NCI-H2029 treated with DMSO at 0.1 percent for 48 hours (cell line): ENCODE measurements at places on chromosomes 3 and 15.

DNA sequence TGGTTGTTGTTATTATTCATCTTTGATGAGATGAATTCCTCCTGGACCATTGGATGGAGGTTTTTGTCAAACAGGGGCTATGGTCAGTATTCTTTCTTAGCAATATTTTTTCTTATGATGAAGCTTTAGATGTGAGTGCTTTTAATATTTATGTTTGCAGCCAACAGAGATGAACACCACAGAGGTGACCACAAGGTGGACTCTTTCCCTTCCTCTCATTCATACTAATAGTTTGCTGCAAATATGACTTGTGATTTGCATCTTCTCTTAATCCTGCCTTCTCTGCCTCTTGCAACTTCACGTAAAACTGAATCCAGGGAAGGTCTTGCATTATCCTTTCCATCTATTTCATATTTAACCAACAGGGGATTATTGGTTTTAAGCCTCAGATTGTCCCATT lies 473.1 kb upstream of the UBE2E2 start:
- no peak for DNase-seq

GRCh38 chr3:189631409-189631808 lies 220 bp downstream of the TP63 start:
- no peak for DNase-seq

DNA sequence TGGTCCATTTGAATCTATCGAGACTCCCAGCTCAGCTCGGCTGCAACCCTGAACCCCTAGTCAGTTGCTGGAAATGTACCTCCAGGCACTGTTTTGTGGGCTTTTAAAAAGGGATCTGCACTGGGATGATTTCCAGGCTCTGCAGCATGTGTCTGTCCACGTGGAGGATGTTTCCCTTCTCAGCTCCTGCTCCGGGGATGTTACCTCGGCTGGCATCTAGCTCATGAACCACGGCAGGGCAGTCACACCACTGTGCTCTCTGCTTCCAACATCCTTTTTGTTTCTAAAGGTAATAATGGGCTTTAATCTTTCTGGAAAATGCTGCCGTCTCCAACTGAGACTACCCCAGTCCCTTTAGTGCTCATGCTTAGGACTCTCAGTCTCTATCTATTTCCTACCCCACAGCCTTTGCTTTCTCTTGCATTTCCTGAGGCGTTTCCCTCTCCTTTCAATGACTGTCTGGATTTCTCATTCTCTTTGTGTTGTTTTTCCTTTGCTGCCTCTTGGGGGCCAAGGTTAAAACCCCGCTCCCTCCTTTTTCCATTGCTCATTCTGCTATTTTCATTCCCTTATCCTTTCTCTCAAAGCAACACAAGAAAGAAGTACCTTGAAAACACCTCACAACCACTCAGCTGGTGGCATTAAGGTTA lies 42.9 kb upstream of the AKAP13 start:
- no peak for DNase-seq

DNA sequence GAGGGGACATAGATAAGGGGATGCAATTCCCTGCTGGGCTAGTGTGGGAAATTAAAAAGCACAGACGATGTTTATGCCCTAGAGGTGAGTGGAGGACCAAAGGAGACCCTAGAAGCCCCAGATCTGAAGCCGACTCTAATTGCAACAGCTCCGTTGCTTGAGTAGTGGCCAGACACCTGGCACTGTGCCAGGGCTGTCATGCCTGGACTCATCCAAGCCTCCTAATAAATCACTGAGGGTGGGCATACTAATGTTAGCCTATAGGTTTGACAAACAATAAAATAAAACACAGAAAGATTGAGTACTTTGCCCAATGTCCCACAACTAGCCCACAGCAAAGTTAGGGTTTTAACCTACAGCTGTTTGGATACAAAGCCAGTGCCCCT lies 25.4 kb upstream of the MRPS22 start:
- no peak for DNase-seq

GRCh38 chr3:157166115-157166514 lies 6.2 kb upstream of the CCNL1 start:
- DNase-seq = peak; percentile 51

DNA sequence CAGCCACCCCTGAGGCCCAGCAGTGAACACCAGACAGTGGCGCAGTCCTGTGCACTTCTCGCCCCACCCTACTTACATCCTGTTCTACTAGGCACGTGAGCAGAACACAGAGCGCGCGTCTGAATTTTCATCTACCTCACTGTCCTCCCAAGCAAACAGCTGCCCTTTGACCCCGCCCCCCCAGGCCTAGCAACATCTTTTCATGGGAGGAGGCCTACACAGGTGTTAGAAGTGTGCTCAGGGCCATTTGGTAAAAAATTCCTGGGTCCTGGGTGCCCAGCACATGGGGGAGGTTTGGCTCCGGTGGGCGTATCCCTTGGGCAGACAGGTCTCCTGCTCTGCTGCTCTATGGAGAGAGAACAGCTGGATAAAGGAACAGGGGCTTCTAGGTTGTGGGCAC lies 95.0 kb downstream of the MYLK start:
- DNase-seq = no peak

DNA sequence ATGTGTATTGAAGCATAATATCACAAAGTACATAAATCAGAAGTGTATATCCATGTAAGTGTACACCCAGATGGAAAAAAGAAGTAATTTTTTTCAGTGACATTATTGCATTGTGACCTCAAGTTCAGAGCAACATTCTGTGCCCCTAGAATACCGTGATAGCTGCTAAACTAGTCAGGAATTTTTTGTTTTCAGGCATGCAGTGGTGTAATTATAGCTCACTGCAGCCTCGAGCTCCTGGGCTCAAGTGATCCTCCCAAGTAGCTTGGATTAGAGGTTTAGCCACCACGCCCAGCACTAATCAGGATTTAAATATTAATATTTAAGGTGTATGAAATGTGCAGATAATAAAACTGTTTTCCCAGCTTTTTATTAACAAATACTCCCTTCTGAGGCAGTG lies 25.5 kb downstream of the SEC62 start:
- DNase-seq = no peak

GRCh38 chr3:50333744-50334328 lies 5.8 kb upstream of the TUSC2 start:
- no peak for DNase-seq

- no peak for DNase-seq
These were observed 77.1 kb downstream of the TRIM42 start for GRCh38 chr3:140754936-140755335.

DNA sequence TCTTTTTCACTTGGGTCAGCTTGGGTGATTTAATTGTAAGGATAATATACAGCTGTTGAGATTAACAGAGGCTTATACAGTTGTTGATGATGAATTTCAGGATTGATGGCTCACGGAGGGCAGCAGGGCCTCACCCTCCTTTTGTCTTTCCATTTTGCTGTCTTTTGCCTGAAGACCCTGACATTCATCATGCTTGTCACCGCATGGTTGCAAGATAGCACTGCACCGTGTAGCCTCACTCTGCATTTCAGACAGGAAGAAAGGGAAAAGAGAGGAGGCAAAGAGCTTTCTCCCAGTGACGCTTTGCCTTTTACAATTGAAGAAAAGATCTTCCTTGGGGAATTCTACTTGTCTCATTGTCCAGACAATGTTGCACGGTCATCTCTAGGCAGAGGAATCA lies 115.1 kb downstream of the TPRG1 start:
- DNase-seq = no peak

GRCh38 chr3:132283440-132283839 lies 33.8 kb upstream of the ACP3 start:
- peak; percentile 26 for DNase-seq

DNA sequence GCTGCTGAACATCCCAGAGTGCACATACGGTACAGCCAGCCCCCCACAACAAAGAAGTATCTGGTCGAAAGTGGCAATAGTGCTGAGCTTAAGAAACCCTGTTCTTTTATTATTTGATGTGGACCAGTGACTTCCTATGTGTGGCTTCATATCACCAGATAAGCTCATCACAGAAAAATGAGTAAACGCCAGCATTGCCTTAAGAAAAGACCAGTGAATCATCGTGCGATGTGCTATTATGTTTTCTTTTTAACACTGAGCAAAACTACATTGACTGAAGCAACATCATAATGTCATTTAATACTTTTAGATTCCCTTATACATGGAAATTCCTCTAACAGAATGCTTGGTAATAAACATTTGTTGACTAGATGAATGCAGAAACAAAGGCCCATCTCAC lies 45.2 kb upstream of the ARRDC4 start:
- DNase-seq = no peak

- DNase-seq = no peak
These were observed 25.3 kb downstream of the RAD18 start for GRCh38 chr3:8938021-8938420.
